ENCODE measurements at places on chromosomes 5 and 9.

DNA sequence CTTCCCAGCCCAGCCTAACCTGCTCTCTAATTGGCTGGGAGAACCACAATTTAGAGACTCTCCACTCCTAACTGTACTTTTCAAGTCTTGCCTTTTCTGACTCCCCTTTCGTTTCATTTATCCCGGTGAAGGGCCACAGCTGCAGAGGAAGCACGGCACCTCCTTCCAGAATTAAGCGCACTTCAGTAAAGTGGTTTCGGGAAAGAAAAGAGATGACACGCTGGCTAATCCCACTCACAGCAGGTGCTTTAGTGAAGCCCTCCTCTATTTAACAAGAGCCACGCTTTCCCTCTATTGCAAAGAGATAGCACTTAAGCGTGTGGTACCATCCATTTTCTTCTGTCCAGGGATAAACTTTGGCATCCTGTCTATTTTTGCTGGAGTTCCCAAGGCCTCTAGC, 4.8 kb downstream of the DNAH5 start:
- DNase-seq = no peak

DNA sequence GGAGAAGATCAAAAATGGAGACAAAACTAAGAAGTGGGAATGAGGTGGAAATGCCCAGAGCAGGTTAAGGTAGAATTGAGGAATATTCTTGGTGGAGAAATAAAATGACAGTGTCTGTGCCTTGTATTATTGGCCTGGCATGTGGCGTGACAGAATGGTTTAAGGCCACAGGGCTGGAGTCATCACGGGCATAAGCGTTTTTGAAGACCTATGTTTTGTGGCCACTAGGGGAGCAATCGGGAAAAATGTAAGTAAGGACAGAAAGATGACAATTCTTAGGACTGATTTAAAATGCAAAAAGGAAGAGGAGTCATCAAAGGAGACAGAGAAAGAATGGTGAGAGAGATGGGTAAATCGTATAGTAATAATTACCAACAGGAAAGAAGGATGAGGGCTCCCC, 72.2 kb upstream of the EPB41L4A start:
- no peak for DNase-seq

- DNase-seq = no peak
Observed at GRCh38 chr9:97966493-97966892, 16.6 kb upstream of the ANP32B start.

GRCh38 chr9:16352791-16353401, 517.6 kb downstream of the BNC2 start:
- no peak for DNase-seq

GRCh38 chr5:163306421-163306820, 131.0 kb upstream of the CCNG1 start:
- no peak for DNase-seq

GRCh38 chr5:36839489-36840476, 36.8 kb upstream of the NIPBL start:
- no peak for DNase-seq

- peak; percentile 53 for DNase-seq
Observed at GRCh38 chr5:95884017-95884325, 61.4 kb upstream of the GLRX start.

GRCh38 chr5:61919920-61920319, 386.1 kb upstream of the KIF2A start:
- peak; percentile 87 for DNase-seq

Measured in epithelial cell of prostate (primary cell).